Mesothelial cell of epicardium (in vitro differentiated cells): ENCODE measurements at places on chromosomes 16 and 17. TPM values are rescaled to one million over a fixed set of nuclear protein-coding genes. Genes with fewer than 3 reads are reported as not detected.
A peak's percentile ranks its signal among the peaks of the same experiment; 100 is the strongest.

Gene NRN1L
- total RNA-seq: 0.66 to 0.99 TPM in 2 of 3 replicates, not detected in the other

Gene TMEM220
- total RNA-seq: 3.9 to 5.7 TPM (median 4.9 TPM) in 3 replicates

Gene MMP28
- 0.34 to 0.86 TPM in 2 of 3 replicates, not detected in the other for total RNA-seq

Gene FBXO39
- total RNA-seq: not detected in 3 replicates

Gene BRIP1
- total RNA-seq: 12.3 to 13.3 TPM (median 12.8 TPM) in 3 replicates

Gene CD300E
- not detected in 3 replicates for total RNA-seq

Gene CCDC144A
- 0.49 to 0.75 TPM (median 0.55 TPM) in 3 replicates for total RNA-seq

DNA sequence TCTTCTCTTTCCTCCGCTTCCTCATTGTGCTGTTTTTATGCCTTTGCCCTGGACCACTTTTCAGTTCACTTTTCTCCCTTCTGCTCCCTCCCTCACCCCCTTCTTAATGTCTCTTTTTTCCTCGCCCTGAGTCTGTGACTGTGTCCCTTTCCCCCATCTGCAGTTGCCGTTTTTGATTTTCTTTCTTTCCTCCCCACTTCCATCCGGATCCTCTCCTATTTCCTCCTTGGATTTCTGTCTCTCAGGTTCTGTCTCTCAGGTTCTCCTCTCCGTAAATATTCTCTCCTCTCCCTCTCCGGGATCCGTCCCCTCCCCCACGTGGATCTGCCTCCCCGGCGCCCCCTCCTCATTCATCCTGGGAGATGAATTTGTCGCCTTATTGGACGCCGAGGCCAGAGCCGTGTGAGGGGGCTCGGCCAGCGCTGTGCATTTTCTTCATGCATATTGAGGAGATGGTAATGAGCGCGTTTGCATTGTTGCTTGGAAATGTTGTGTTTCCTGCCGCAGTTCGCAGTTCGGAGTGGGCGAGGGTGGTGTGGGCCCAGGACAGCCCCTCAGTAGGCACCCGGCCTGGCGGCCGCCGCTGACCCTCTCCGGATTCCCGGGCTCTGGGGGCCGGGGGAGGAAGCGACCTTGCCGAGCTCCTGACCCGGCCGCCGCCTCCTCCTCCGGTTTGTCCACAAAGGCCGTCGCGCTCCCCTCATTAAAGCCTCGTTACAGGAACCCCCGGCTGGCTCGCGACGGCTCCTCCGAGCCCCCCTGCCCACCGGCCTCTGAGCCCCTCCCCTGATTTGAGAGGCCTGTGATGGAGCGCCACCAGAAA, 4.5 kb upstream of the IRX3 start:
- DNase-seq: no peak

DNA sequence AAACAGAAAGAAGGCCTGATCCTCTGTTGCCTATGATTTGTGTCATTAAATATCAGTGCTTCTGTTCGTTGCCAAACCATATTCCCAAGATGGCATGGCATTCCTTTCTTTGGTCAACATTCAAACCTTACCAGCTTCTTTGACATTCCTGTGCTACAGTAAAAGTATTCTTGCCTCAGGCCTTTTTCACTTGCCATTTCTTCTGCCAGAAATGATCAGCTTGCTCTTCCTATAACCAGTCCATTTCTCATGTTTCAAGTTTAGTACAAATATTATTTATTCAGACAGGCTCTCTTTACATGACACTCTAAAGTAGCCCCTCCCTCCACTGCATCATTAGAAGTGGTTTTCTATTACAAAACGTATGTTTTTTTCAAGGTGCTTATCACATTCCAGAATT, 278.3 kb downstream of the KCNJ2 start:
- DNase-seq: no peak

GRCh38 chr16:8551388-8552332, 38.7 kb downstream of the TMEM114 start:
- no peak for DNase-seq

DNA sequence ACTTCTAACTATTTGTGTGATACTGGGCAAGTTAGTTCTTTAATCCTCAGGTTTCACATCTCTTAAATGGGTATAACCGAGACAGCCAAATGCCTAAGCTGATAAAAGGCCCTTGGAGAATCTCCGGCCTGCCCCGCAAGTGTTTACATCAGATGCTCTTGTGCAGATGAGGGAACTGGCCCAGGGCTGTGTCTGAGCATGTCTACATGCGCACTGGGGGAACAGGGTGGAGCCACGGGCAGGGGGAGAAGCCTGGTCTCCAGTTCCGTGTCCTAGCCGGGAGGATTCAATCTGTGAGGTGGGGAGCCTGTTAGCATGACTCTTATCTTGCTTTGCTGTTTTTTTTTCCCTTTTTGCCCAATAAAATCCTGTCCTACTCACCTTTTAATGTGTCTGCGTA, 222.9 kb downstream of the CDH8 start:
- DNase-seq: no peak

DNA sequence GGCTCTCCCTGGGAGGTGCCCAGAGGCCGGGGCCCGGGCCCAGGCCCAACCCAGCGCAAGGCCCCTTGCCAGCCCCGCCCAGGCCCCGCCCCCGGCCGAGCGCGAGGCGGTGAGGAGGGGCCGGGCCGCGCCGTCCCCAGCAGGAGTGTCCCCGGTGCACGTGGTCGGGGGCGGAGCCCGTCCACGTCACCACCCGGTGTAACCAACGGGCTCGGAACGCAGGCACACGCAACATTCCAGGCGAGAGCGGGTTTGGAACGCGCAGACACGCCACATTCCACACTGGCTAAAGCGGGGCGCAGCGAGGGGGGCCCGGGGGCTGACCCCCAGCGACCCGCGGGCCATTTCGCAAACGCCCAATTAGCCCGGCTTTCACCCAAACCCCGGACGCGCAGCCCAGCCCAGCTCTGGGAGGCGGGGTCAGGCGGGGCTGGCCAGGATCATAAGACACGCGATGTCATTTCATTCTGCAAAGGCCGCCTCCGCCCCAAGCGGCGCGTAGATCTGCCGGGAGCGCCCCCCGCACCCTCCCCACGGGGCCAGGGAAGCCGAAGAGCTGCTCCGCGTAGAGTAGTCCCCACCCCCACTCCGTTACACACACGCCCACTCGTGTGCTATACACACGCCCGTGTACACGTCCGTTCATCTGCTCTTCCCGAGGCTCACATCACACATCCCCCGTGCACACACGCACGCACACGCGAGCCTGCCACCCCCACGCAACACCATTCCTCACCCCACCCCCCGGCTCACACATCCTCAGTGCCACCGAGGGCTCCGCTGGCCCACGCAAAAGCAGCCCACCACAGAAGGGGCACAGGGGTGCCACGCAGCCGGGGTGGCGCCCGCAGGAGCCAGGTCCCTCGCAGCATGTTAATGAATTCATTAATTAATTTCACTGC, 1.0 kb downstream of the MNT start:
- peak; percentile 96 for DNase-seq

DNA sequence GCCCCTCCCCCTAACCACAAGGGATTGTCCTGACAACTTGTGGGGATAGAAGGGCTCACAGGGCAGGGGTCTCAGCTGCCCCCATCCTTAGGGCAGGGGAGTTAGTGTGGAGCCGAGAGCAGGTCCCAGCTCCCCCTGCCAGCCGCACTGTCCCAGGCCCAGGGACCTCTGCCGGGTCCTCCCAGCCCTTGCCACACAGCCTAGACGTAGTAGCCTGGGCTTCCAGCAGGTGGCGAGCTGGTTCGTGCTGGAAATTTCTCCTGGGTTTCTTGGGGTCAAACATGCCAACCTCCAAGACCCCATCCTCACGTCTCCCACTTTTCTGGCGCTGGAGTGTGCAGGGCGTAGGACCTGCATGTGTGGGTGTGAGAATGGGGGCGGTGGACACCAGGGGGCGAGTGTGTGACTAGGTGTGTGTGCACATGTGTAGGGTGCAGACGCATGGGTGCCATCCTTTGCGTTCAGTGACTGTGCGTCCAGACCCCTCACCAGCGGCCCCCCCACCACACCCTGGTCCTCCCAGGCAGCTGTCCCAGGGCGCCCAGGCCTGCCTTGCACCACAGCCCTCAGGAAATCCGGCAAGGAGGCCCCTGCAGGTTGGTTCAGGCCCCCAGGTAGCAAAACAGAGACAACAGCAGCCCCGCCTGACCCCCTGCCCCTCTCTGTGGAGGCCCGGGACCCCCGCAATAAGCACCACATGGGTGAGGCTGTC, 29.5 kb downstream of the SBK1 start:
- no peak for DNase-seq

- no peak for DNase-seq
Observed at GRCh38 chr17:8438441-8438840, 2.8 kb downstream of the NDEL1 start.

DNA sequence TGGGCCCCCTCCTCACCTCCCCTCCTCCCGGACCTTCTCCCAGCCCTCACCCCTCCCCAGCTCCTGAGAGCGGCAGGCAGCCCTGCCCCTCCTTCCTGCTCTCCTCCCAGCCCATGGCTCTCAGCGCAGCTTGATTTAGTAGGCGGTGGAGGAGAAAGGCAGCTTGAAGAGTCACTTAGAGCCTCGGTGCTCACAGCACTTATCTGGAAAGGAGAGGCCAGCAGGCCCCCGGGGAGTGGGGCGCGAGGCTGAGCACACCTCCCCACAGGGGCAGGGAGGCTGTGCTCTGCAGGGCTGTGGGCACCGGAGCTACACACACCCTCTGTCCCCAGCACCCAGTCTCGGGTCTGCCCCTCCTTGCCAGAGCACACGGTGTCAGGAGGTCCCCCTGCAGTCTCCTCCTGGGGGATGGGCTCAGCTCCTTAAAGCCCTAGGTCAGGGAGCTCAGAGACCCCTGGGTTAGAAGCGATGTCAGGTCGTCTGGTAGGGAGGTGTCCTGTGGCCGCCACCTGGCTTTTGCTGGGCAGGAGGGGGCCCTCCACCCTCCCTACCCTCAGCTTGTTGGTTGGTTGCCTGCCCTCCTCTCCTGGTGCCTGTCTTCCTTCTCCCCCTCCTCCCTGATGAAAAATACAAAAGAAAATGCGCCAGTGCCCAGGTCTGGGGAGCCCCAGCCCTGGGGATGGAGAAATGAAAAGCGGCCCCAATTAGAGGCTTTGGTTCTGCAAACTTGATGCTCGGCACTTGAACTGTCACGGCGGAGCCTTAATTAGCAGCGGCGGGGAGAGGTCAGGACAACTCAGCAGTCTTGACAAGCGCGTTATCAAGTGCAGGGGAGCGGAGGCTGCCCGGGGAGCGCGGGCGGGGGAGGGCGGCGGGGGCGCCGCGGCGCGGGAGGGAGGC, 151.1 kb upstream of the GSE1 start:
- peak; percentile 79 for DNase-seq

DNA sequence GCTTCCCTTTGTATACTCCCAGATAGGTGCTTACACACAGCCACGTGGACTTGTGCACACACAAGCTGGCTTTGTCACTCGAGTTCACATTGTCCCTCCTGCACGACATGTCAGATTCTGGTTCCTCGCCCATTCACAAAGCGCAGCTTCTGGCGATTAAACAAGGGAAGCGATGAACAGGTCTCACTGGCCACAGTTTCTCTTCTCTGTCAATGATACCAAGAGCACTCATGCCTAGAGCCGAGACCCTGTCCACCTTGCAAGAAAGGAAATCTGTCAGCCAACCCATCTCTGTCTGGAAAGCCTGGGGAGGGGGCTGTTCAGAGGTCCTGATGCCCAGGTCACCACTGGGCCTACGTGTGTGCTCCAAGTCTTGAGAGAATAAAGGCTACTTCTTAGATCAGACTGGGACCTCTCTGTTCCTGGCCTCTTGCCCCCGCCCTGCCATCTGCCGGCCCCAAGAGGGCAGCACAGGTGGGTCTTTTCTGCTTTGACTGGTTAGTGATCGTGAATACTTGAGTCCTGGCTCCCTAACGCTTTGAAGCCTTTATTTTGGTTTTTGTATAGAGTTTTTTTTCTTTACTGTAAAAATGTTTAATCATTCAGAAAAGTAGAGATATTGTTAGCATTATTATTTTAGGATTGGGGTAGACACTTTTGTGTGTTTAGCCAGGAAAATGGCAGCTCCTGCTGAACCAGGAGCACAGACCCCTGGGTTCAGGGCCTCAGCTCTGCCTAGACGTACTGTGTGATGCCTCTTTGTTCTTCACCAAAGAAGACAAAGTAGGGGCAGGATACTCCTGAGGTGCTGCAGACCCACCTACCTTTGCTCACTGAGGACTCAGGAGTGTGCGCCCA, 104.7 kb downstream of the MRM1 start:
- DNase-seq: no peak

- no peak for DNase-seq
Observed at GRCh38 chr16:11139326-11140097, 116.5 kb downstream of the SOCS1 start.

DNA sequence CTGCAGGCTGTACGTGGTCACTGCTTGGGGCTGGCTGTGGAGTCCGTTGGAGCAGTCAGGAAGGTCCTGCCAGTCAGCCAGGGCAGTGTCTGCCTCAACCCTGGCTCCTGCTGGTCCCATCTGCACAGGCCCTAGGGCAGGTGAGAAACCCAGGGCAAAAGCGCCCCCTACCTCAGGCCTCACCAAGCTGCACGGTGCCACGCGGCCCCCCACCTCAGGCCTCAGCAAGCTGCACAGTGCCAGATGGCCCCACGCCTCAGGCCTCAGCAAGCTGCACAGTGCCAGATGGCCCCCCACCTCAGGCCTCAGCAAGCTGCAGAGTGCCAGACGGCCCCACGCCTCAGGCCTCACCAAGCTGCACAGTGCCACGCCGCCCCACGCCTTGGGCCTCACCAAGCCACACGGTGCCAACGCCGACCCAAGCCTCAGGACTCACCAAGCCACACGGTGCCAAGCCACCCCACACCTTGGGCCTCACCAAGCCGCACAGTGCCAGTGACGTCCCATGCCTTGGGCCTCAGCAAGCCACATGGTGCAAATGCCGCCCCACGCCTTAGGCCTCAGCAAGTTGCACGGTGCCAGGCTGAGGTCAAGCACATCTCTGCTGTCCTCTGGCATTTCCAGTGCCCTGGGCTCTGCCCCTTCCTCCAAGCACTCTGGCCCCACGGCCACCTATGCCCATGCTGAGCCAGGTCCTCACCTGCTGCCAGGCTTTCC, 5.5 kb downstream of the TMEM204 start:
- DNase-seq: no peak
